Germinal center (tissue), 1 donor: ENCODE measurements at places on chromosomes 4 and X.

GRCh38 chr4:87354168-87355102, 31.8 kb upstream of the HSD17B13 start:
- DNase-seq: no peak

DNA sequence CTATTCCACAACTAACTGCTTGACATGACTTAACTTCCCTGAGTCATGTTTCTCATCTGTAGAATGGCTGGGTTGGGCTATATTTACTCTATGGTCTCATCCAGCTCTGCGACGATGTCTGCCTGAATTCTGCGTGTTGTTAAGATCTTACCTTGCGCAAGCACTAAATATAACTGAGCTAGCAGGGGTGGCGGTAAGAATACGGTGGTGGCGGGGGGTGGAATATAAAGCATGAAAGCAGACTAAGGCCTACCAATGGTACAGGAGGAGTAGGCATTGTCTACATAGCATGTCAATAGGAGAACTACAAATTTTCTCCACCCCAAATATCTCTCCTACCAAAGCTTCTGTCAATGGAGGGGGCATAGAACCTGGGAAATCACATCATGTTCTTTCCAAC, 45.7 kb upstream of the DCLK2 start:
- no peak for DNase-seq

GRCh38 chr4:40245550-40245949, 48.7 kb downstream of the RHOH start:
- no peak for DNase-seq

- DNase-seq: peak; percentile 78
Observed at GRCh38 chr4:37970702-37971101, 10.5 kb downstream of the PTTG2 start.
